ELR (cell line): ENCODE measurements at places on chromosomes 6 and 20.

GRCh38 chr6:140027219-140027618 lies 652.8 kb upstream of the CITED2 start:
- no peak for DNase-seq

GRCh38 chr20:47672886-47673670 lies 112.2 kb downstream of the SULF2 start:
- DNase-seq = no peak

DNA sequence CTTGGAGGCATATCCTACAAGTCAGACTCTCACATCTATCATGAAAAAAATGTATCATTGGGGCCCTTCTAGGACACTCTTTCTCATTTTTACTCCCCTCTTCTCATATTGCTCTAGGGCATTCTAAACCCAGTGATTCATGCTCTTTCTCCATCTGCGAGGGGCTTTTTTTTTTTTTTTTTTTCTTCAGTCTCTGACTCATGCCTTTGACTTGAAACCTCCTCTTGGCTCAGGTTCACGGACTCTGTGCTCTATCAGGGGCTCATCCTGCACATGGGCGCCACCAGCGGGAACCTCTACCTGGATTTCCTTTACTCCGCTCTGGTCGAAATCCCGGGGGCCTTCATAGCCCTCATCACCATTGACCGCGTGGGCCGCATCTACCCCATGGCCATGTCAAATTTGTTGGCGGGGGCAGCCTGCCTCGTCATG lies 17.8 kb downstream of the SLC22A1 start:
- DNase-seq = peak; percentile 98

DNA sequence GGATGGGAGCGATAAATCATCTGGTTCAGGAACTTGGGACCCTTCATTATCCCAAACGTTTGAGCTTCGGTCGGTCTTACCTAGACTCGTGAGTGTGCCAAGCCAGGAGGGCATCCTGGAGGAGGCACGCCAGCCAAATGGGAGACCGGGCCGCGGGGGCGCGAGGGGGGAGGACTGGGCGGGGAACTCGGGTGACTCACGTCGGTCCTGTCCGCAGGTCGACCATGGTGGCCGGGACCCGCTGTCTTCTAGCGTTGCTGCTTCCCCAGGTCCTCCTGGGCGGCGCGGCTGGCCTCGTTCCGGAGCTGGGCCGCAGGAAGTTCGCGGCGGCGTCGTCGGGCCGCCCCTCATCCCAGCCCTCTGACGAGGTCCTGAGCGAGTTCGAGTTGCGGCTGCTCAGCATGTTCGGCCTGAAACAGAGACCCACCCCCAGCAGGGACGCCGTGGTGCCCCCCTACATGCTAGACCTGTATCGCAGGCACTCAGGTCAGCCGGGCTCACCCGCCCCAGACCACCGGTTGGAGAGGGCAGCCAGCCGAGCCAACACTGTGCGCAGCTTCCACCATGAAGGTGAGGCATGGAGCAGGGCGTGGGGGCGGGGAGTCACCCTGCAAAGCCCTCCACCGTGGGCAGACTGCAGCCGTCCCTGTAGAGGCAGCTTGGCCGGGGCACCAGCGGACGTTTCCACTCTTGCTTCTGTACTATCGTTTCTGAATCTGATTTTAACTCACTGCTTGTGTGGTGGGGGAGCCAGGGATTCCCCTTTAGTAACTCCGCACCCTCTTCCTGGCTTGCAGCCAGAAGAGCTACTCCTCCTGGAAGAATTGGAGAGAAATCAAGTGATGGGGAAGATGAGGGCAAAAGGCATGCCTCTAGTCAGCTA lies 2.7 kb downstream of the BMP2 start:
- DNase-seq = no peak

DNA sequence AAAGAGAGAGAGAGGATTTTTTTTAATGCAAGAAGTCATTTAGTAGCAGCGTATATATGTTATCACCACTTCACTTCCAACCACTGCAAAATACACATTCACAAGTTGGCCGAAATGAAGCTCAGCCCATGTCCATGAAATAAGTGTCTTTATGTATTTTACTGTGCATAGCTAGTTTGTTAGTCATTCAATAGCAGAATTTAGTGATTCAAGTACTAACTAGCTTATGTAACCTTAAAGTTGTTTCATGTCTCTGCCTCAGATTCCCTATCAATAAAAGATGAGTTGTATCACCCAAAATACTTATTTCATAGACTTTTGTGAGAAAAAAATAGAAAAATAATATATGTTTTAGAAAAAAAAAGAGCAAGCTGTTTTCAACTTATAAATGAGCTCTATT lies 153.7 kb upstream of the PRDM1 start:
- DNase-seq = peak; percentile 53

DNA sequence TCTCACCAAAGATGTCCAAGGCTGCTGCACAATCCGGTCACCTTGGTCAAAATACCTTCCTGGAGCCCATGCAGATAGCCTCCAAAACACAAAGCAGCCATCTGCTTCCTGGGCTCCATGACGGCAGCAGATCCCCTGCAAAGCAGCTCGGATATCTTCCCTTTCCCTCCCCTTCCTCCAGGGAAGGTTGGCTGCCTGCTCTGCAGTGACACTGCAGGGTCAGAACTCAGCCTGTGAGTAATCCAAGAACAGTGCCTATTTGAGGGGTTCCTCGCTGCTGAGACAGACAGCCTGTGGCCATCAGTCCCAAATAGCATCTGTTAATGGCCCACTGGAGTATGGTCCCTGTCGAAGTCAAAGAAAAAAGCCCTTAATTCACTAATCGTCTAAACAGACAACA lies 270.8 kb downstream of the PREX1 start:
- DNase-seq = no peak

- DNase-seq = peak; percentile 28
Observed at GRCh38 chr6:157648561-157648960, 174.5 kb upstream of the SNX9 start.

GRCh38 chr6:152296648-152297376 lies 340.4 kb downstream of the SYNE1 start:
- DNase-seq = no peak

DNA sequence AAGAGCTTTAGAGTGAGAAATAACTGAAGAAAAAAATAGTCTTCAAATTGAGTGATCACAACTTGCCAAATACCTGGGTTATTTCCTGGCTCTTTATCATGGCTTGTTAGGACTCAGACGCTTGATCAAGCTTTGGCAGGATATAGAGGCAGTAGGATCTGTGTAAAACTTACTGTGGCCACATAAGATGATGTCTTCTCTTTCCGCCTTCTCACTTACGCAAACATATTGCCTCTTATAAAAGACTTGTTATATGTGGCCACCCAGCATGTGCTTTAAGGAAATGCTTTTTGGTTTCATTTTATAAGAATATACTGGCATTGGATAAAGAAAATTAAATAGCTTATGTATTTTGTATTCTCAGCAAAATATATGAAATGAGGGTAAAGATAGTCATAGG lies 101.8 kb upstream of the AKIRIN2 start:
- DNase-seq = no peak

GRCh38 chr6:168526841-168527281 lies 85.9 kb downstream of the SMOC2 start:
- DNase-seq = no peak

DNA sequence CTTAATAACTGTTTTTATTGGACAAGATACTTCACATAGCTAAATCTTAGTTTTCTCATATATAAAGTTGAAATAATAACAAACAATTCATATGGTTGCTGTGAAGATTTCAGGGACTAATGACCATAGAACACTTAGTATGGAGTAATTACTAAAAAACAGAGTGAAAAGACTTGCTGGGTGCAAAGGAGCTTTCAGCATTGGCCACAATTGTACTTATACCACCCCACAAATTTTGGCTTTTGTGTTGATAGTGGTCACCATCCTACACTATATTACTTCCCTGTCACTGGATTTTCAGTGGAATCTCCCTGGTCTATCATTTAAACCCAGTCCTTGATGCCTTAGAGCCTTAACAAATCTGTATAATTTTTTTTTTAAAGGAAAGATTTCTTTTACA lies 398.6 kb upstream of the EPHA7 start:
- DNase-seq = no peak

DNA sequence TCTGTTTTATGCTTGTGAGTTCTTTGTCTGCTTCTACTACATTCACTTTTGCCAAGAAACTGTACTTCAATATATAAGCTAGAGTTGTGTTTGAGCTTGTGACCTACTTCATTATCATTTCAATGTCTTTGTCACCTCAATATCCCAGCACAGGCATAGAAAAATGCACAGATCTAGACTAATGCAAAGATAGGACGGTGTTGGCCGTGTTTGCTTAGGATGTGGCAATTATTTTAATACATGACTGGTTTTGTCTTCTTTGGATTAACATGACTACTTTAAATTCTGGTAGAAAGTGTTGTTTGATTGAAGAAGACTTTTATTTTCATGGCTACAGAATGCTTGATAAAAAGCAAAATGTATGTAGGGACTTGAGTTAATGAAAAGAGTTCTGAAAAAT lies 1075.0 kb upstream of the GJE1 start:
- no peak for DNase-seq

- DNase-seq = no peak
Observed at GRCh38 chr6:39215640-39216158, 13.6 kb downstream of the KCNK5 start.

DNA sequence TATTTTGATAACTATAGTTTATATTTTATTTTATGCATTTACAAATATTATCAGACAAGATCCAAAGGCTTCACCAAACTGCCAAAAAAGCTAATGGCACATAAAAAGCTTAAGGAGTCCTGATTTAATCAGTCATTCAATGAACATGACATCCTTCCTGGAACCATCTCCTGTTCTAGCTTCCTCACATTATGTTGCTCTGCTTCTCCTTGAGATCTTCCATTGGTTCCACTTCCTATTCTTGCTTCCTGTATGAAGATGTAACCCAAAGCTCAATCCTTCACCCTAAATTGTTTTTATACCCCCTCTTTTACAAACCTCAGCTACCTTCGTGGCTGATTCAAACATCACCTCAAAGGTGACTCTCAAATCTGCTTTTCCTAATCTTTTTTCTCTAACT lies 4.5 kb upstream of the BRD2 start:
- DNase-seq = no peak

DNA sequence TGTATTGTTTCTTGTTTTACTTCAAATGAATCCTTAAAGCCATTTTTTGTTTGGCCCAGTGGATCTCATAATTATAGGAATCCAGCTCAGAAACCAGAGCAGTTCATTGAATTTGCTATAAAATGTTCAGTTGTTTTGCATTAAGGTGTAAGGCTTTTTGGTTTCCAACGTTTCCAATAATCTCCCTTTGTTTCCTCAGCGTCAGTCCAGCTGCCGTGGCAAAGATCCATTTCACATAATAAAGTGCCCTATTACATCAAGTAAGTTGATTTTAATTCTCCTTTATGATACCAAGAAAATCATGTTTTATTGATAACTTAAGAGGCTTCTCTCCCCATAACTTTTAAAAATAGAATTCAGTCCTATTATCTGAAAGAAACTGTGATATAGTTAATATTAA lies 472.6 kb downstream of the UTRN start:
- DNase-seq = no peak

DNA sequence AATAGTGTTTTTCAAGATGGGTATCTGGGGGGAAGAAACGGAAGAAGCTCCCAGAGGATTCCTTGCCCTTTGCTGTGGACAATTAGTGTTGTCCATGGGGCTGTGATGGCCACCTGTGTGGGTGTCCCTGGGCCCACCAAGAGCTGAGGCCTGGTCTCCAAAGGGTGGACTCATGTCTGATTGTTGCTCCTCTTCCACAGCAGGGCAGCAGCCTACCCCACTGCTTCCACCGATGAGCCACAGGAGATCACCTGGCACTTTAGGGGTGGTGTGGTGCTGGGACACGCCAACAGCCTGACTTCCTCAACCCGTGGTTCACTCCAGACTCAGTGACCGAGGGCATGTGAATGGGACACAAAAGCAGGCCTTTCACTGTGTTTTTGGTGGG lies 25.1 kb downstream of the PRPH2 start:
- no peak for DNase-seq

DNA sequence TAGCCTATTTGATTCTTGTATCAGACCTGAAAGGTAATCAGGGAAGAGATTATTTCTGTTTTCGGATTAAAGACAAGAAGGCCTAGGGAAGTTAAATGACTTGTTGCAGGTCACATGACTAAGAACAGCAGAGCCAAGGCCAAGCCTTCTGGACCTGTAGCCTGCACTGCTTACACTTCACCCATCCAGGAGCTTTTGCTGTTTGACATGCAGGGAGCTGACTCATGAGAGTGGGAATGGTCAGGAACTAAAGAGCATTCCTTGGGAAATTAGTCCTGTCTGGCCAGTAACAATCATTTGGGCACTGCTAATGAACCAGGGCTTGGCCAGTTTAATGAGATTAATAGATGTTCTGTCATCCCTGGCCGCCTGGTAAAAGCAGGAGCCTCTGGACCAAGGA lies 46.8 kb downstream of the EIF2S2 start:
- peak; percentile 89 for DNase-seq

- no peak for DNase-seq
Observed at GRCh38 chr6:135311446-135312200, 130.5 kb downstream of the MYB start.

- no peak for DNase-seq
Observed at GRCh38 chr6:162751211-162751859, 23.6 kb downstream of the PACRG start.

DNA sequence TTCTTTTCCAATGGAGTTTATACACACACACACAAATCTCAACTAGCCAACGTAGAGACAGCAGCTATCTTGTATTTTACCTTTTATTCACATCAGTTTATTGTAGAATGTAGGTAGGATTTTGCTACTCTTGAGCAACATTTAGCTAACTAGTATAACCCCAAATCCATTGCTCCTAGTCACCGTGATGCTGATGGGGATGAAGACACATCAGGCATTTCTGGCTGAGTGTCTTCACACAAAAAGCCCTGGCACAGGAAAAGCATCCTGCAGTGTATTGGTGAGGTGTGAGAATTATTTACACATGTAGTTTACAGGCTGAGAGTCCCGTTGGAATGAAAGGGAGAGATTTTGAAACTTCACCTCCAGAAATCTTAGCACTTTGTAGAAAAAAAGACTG lies 65.9 kb upstream of the FBXL4 start:
- peak; percentile 45 for DNase-seq

DNA sequence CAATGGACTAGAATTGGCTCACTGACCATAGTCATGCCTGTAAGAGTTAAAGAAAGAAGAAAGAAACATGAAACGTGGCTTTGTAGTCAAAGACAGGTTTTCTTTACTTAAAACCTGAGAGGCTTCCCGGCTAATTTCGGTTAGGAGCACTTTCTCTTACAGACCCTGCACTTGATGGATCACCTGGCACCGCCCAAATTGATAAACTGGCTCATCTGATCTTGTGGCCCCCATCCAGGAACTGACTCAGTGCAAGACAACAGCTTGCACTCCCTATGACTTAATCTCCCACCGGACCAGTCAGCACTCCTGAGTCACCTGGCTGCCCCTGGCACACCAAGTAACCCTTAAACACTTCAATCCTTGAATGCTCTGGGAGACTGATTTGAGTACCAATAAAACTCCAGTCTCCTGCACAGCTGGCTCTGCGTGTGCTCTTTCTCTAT lies 12.3 kb downstream of the TMEM14B start:
- DNase-seq = peak; percentile 97
